ENCODE measurements at places on chromosomes 11 and 22. TPM values are rescaled to one million over a fixed set of nuclear protein-coding genes. Genes with fewer than 3 reads are reported as not detected.
A peak's percentile ranks its signal among the peaks of the same experiment; 100 is the strongest.

DNA sequence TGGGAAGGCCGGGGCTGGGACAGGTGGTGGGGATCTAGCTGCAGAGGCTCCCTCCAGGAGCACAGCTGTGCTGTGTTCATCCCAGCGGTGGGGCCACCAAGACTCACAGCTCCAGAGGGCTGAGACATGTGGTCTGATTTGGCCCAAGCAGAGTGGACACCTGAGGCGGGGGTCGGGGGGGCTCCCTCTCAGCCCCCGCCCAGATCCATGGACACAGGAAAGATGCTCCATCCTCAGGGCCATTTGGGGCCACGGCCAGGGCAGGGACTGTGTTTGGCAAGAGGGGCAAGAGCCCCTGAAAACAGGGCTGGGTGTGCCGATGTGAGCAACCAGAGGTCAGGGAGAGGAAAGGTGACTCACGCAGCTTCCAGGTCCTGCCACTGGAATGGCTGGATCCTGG lies 219.4 kb downstream of the BRD1 start:
- peak; percentile 47 for DNase-seq

GRCh38 chr22:23790819-23791737 lies 4.3 kb downstream of the SMARCB1 start:
- DNase-seq = peak; percentile 84

GRCh38 chr22:28112190-28112544 lies 193.1 kb upstream of the PITPNB start:
- DNase-seq = no peak

DNA sequence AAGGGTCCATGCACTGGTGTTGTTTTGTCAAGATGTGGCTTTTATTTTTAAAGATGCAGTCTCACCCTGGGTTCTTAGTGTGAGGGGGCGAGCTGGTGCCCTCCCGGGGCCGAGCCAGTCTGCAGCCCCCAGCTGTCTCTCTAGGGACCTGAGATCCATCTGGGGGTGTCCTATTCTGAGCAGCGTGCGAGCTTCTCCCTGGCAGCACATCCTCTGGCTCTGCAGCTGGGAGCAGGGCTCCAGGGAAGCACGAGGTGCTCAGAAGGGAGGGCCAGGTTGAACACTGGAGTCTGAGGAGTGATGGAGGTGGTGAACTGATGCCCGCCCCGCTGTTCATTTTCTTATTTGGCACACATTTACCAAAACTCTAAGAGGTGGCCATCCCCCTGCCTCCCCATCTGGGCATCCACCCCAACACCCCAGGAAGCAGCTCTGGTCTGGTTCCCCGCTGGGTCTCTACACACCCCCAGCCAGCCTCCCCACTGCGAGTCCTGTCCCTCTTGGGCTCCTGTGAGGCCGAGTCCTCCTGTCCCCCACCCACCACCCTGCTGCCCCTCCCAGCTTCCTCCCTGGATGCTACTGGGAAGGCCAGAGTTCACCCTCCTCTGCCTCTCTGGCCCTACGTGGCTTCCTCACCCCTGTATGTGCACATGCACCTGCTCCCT lies 956.4 kb downstream of the BRD1 start:
- peak; percentile 66 for DNase-seq

- DNase-seq = no peak
These were observed 661.3 kb upstream of the B3GAT1 start for GRCh38 chr11:135073381-135073780.

GRCh38 chr11:64409707-64410403 lies 50.9 kb downstream of the RPS6KA4 start:
- no peak for DNase-seq

DNA sequence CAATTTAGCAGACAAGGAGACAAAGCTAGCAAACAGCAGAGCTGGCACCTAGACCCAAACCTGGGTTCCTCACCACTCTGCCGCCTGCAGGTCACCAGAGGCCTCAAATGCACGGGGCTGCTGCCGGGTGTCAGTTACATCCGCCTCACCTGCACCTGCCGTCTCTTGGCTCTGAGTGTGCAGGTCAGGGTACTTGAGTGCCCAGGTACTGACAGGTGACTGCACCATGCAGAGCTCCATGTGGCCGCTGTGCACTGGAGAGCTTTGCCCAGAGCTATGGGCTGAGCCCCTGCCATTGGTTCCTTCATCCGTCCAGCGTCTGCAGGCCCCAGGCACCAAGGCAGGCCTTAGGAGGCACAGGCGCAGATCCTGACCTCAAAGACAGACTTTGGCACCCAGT lies 35.0 kb downstream of the PDGFB start:
- DNase-seq = peak; percentile 58

GRCh38 chr11:102467853-102468580 lies 15.5 kb upstream of the TMEM123 start:
- no peak for DNase-seq

DNA sequence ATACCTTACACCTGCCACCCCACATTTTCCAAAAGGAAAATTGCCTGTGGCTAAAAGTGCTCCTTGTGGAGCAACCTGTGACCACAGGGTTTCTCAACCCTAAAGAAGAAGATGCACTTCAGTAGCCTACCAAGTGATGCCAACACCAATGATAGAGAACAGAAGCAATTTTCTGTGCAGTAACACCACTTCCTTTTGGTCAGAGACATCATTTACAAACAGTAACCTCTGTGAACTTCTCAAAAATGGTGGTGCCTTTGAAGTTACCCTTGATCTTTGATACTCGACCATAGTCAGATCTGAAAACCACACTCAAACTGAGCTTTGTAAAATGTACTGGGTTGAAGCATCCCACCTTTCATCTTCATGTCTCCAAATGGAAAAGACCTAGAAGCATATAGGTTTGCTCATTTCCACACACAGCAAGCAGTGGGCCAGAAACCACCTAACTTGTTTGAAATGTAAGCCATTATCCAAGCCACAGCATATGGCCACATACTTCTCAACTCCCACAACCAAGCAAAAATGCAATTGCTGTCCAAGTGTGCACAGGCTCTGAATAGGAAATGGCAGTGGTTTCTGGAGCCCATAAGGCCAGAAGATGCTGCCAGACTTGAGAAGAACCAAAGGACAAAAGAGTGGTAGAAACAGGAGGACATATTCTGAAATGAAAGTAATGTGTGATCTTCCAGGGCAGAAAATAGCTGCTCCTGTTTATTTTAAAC lies 24.3 kb downstream of the MPPED2 start:
- no peak for DNase-seq

GRCh38 chr11:120126620-120127019 lies 11.3 kb downstream of the TRIM29 start:
- no peak for DNase-seq

DNA sequence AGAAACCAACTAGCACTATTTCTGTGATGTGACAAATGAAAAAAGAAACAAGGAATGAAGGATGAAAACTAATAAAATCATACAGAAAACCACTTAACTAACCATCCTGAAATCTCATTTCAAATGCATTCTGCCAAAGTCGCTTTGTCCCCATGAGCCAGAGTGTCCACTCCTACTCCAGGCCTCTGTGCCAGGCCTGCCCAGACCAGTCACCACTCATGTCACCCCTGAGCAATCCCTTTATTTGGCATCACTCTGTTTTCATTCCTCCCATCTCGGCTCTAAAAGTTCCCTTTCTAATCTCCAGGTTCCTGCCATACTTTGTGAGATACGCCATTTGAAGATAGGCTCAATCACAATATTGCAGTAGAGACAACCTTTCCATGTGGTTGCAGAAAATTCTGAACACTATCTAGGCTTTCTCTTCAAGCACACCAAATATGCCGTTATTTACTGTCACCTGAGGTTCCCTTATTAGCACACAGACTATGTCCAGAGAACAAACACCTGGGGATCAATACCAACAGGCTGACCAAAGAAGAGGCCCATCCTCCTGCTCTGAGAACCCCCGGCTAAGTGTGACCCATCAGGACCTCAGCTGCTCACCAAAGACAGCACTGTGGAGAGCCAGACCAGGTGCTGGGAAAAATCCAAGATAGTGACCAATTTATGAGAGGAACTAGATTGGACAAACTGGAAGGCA lies 202.4 kb downstream of the LARGE1 start:
- DNase-seq = no peak

DNA sequence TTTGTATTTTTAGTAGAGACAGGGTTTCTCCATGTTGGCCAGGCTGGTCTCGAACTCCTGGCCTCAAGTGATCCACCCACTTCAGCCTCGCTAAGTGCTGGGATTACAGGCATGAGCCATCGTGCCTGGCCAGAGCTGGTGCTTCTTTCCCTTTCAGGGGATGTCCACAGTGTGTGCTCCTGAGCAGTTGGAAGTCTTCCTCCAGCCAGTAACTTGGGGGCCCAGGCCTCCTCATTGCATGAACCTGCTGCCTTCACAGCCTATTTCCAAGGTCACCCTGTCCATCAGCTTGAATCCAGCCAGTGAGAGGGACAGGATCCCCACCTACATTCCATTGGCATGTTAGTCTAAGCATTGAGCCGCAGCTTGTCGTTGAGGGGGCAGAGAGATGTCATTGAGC lies 12.5 kb downstream of the RTL6 start:
- no peak for DNase-seq

GRCh38 chr22:23106906-23107367 lies 34.9 kb downstream of the RSPH14 start:
- no peak for DNase-seq

DNA sequence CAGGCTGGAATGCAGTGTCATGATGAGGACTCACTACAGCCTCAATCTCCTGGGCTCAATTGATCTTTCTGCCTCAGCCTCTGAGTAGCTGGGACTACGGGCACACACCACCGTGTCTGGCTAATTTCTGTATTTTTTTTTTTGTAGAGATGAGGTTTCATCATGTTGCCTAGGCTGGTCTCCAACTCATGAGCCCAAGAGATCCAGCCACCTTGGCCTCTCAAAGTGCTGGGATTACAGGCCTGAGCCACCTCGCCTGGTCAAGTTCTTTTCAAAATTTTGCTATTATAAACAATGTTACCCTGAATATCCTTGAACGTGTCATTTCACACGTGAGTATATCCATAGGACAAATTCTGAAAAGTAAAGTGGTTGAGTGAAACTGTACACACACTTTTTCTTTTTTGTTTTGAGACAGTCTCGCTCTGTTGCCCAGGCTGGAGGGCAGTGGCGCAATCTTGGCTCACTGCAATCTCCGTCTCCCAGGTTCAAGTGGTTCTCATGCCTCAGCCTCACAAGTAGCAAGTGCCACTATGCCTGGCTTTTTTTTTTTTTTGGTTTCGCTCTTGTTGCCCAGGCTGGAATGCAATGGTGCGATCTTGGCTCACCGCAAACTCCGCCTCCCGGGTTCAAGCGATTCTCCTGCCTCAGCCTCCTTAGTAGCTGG lies 21.6 kb upstream of the EP300 start:
- peak; percentile 41 for DNase-seq

DNA sequence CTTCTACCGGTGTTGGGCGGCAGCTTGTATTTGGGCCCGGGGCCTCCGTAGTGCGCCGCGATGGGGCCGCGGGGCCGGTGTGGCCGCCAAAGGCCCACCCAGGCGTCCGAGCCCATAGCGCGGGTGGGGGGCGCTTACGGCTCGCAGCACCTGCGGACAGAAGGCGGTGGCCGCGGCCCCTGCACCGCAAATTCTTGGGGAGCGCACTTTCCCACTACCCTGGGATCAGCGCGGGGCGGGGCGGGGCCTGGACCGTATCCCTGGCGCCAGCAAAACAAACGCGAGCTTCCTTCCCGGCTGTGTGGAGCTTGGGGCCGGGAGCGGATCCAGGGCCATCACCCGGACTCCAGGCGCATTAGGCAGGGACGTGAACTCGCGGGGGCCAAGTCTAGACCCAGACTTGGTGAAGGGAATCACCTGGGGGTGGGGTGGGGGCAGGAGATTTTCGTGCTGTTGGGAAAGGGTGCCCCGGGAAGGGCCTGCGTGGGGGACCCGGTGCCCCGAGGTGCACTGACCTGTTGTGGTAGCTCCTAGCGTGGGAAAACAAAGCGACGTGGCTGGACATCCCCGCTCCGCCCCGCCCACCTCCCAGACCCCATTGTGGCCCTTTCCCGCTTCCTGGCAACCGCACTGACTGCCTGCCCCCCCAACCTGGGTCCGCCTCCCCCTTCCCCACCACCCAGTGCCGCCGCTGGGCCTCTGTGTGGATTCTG lies 2.3 kb upstream of the TYMP start:
- peak; percentile 95 for DNase-seq

DNA sequence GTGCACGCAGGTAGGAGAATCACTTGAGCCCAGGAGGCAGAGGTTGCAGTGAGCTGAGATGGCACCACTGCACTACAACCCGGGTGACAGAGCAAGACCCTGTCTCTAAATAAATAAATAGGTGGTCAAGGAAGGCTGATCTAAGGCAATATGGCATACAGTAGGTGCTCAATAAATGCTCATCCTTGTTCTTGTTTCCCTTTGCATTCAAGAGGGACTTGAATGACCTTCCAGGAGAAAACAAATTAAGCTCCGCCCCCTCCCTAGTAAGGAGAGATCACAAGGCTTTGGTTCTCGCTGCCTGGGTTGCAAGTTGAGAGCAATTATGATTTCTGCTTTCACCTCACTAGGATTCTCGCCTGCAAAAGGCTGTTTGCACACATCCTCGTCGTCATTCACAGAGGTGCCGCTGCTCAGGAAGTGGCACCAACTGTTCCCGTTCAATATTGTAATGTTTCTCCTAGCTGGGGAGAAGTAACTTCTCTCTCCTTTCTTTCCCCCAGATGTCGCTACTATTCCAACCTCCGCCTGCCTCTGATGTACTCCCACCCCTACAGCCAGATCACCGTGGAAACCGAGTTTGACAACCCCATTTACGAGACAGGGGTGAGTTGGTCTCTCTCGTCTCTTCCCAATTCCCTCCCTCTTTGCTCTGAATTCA lies 51.8 kb upstream of the ASPHD2 start:
- no peak for DNase-seq

- peak; percentile 40 for DNase-seq
These were observed 101.0 kb upstream of the PARVA start for GRCh38 chr11:12276356-12276755.

Gene IFITM10
- total RNA-seq = 1.4 TPM

Gene MCAM
- total RNA-seq = 559 TPM

Gene OR4A16
- total RNA-seq = not detected

Gene OR52E4
- not detected for total RNA-seq

Gene OR2AG2
- 0.10 TPM for total RNA-seq

Gene ZNF280A
- total RNA-seq = not detected

Gene TAF6L
- total RNA-seq = 12.9 TPM
